ENCODE measurements at places on chromosomes 3 and 15.

DNA sequence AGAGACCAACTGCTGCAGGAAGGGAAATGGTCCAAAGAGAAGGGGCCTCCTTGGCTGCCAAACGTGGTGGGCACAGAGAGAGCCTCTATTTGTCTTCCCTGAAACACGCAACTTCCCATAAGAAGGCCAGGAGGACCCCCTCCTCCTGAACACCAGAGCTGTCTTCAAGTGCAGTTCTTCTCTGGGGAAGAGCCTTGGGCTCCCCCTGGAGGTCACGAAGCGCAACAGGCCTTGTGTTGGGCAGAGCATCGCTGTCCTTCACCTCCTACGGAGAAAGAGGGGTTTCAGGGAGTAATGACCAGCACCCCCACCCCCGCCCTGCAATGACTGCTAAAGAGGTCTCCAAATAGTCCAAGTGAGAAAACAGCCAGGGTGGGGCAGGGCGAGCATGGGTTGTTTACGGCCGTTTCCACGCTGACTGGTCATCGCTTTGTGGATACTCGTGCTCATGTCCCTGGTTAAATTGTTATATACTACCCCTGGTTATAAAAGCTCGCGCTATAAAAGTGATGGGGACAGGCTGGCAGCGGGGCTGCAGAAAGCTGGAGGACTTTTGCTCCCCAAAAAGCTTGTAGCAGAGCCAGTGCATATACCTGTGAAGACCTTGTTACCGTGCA is 397.5 kb upstream of the ATP10A start:
- no peak for DNase-seq

- no peak for DNase-seq
Measured at GRCh38 chr15:40582726-40583246, 11.3 kb upstream of the KNL1 start.

- no peak for DNase-seq
Measured at GRCh38 chr3:10628891-10629670, 123.7 kb upstream of the ATP2B2 start.

- no peak for DNase-seq
Measured at GRCh38 chr3:183924543-183924942, 39.9 kb upstream of the PARL start.

- no peak for DNase-seq
Measured at GRCh38 chr3:72744330-72744729, 103.9 kb downstream of the SHQ1 start.

DNA sequence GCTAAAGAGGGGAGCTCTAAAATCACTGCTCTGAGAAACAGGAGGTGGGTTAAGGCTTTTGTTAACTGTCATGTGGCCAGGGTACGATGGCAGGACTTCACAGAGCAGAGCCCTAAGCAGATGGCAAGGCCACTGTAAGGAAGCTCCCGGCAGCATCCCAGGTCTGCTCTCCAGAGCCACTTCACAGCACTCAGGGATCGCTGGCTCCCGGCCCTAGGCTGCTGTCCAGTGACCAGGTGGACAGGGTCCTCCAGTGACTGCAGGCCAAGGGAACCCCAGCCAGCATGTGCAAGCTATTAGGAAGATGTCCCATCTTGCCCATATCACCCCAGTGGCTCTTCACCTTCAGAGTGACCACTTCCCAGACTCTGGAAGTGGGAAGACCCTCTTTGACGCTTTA is 10.4 kb downstream of the TMEM41A start:
- DNase-seq = no peak

DNA sequence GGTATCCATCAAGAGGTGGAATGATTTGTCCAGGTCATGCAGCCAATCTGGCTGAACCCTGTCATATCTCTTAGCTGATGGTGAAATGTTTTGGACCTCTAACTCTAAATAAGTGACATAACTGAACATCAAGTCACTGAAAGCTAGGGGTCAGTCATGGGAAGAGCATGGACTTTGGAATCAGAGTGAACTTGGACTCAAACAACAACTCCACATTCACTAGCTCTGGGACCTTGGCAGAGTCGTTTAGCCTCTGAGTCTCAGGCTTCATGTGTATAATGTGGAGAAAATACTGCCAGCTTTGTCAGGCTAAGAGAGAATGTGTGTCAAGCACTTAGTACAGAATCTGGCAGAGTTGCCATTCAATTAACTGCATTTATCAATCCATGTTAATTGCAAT is 557.8 kb upstream of the CFAP20DC start:
- no peak for DNase-seq

- no peak for DNase-seq
Measured at GRCh38 chr3:133878518-133878917, 17.2 kb downstream of the RAB6B start.

DNA sequence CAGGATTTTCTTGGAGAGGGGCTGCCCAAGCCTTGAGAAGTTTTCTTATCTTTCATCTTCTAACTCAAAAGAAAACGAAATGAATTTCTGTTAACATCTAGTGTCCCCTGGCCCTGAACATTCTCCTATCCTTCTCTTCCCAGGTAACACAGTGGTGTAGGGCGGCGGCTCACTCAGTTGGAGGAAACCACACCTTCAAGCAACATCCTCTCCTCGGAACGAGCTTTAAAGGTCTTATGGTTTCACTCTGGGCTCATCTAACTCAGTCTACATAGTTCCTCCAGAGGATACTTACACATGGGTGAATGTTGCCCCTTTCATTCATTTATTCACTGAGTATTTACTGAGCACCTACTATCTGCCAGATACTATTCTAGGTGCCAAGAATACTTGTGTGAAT is 31.0 kb upstream of the KLHL6 start:
- no peak for DNase-seq

GRCh38 chr3:12287727-12288181 is 1.1 kb upstream of the PPARG start:
- DNase-seq = peak; percentile 47

DNA sequence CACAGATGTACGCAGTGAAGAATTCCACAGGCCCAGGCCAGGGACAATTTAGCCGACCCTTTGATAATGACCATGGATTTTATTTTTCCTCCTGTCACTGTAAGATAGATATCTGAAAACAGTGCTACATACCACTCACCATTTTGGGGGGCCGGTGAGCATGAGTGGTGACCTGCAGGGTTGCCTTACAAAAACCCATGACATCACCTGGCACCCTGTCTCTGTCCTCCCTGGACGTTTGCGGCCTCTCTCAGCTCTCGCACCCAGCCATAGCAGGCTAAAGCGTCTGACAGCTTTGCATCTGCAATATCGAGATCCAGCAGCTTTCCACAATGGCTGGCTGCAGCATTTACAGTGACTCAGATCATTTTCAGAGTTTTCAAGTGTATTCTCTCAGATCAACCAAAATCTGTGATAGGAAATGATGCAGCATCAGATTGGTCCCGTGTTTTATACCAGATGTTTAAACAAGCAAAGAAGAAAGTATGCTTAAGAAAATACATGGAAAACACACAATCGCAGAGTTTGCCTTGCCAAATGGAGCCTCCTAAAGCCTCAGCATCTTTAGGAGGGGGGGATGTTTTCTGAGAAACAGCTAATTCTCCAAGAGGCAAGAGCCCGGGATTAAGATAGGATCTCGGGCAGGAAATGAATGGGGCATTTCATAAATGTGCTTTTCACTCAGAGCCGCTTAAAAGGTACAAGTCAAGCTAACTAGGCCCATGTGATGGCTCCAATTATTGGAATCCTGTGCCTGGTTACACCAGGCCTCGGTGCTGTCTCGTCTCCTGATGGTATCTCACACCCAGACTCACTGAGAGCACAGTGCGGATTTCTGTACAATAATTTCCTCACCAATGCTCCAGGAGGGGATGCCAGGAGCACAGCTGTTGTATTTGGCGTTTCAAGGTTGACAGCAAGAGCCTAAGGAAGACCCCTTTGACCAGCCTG is 257.3 kb downstream of the XXYLT1 start:
- DNase-seq = no peak

- DNase-seq = no peak
Measured at GRCh38 chr15:36734366-36734765, 154.9 kb downstream of the CDIN1 start.

- no peak for DNase-seq
Measured at GRCh38 chr15:62060896-62061280, 641 bp upstream of the VPS13C start.

DNA sequence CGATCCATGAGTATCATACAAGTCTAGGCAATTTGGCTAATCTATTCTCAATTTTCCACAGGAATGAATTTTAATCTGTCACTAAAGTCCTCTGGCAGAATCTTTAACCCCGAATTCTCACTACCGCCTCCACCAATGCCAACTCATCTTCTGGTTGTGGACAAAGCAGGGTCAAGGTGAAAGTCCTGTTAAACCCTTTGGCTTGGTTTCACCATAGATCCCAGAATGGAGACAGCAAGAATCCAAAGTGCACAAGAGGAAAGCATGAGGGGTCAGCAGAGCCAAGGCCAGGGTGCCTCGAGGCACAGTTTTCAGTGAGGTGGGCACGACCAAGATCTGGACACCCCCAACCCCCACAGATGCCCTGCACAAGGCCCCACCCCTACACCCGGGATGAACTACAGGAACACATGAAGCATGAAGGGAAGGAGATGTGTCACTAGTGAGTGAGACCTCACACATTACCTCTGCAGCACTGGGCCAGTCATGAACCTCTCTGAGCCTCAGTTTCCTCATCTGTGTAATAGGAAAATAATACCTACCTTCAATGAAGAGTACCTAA is 466.2 kb downstream of the EPHB1 start:
- no peak for DNase-seq
